ENCODE measurements at places on chromosomes 5 and 9. TPM values are rescaled to one million over a fixed set of nuclear protein-coding genes. Genes with fewer than 3 reads are reported as not detected.

NR5A1 gene
- 1.2 TPM for total RNA-seq

- H3K27me3 ChIP-seq = no peaks in the 10 kb centered on the region
- no peak overlapping the region for H3K4me3 ChIP-seq
- H3K36me3 ChIP-seq = no peaks in the 10 kb centered on the region
- H3K4me1 ChIP-seq = peaks cover 4% of the 10 kb centered on the region
- peak; percentile 16 for DNase-seq
Observed at GRCh38 chr5:125372694-125373631, 626.5 kb upstream of the ZNF608 start.

GRCh38 chr9:14437354-14438231 lies 123.7 kb upstream of the NFIB start:
- DNase-seq = no peak
- peak overlapping the region; percentile 8 for H3K4me3 ChIP-seq
- H3K27me3 ChIP-seq = peaks cover 3% of the 10 kb centered on the region
- peaks cover 48% of the 10 kb centered on the region for H3K4me1 ChIP-seq
- peak overlapping the region; percentile 64 for H3K27ac ChIP-seq

DNA sequence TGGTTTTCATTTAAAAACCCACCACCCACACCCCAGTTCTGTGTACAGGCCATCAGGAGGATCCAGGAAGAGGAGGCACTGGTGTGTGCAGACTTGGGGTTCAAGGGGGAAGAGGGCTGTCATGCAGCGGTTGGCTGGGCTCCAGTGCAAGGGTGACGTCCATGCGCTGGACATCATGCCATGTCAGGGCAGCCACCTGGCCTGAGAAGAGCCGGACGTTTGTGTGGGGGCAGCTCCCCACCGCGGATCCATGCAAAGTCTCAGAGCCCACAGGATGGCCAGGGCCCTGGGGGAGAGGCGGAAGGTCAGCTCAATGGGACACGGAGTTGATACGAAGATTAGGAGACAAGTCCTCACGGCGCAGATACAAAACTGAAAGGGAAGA lies 11.1 kb downstream of the BRD9 start:
- H3K27ac ChIP-seq = no peak overlapping the region
- peaks cover 11% of the 10 kb centered on the region for H3K27me3 ChIP-seq

DNA sequence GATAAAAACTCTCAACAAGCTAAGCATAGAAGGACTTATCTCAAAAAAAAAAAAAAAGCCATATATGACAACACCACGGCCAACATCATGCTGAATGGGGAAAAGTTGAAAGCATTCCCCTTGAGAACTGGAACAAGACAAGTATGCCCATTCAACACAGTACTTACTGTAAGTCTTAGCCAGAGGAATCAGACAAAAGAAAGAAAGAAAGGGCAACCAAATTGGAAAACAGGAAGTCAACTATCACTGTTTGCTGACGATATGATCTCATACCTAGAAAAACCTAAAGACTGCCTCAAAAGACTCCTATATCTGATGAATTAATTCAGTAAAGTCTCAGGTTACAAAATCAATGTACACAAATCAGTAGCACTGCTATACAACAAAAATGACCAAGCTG lies 24.6 kb upstream of the PTGER4 start:
- H3K27me3 ChIP-seq = peaks cover 2% of the 10 kb centered on the region
- H3K27ac ChIP-seq = no peak overlapping the region
- H3K4me3 ChIP-seq = no peak overlapping the region
- no peak for DNase-seq

GRCh38 chr9:98641695-98642094 lies 67.0 kb downstream of the GABBR2 start:
- H3K27me3 ChIP-seq = peaks cover 4% of the 10 kb centered on the region
- no peak for DNase-seq
- no peak overlapping the region for H3K4me3 ChIP-seq

GRCh38 chr9:15306068-15306756 lies 804 bp downstream of the TTC39B start:
- peak overlapping the region; percentile 30 for H3K27ac ChIP-seq
- peak overlapping the region; percentile 88 for H3K4me3 ChIP-seq
- peaks cover 5% of the 10 kb centered on the region for H3K27me3 ChIP-seq

DNA sequence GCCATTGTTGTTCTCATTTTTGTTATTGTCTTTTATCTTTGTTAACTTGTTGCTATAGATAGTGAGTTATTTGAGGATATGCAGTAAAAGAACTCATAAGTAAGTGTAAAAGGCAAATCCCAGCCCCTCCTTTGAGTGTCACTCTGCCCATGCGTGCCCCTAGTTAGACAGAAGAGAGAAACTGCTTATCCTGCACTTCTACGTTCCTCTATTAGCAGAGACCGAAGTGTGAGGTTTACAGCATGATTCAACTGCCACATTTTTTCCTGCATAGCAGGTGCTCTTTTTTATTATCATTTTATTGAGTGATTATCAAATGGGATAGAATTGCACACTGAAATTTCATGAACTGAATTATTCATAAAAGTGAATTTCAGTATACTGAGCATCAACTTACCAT lies 12.0 kb upstream of the DNAH5 start:
- peaks cover 5% of the 10 kb centered on the region for H3K36me3 ChIP-seq
- peaks cover 2% of the 10 kb centered on the region for H3K4me1 ChIP-seq
- DNase-seq = no peak
- no peak overlapping the region for H3K27ac ChIP-seq
- H3K4me3 ChIP-seq = no peak overlapping the region

DNA sequence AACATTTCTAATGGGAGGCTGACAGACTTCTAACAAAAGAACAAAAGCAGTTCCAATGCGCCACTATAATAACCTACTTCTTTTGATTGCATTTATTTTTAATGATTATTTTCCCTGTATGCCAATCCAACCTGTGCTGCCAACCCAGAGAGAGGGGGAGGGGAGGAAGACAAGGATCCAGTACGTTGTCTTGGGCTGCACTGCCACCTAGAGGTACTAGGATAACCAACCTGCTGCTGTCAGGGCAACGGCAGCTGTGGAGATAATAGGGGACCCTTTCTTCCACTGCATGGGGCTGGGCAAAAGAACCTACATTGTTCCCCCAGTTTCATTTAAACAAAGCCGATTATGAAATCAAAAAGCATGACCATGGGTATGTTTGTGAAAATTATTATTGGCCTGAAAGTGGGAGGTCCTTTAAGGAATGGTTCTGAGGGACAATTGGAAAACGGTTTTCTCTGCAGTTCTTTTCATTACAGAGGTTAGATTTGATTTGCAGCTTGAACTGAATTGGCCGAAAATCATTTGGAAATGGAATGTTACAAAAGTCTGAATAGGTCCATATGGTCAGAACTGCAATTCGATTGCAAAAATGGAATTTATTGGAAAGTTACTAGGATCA lies 101.3 kb downstream of the RASEF start:
- H3K4me1 ChIP-seq = peaks cover 7% of the 10 kb centered on the region
- H3K27me3 ChIP-seq = no peaks in the 10 kb centered on the region
- peak; percentile 84 for DNase-seq
- H3K36me3 ChIP-seq = no peaks in the 10 kb centered on the region
- no peak overlapping the region for H3K27ac ChIP-seq

DNA sequence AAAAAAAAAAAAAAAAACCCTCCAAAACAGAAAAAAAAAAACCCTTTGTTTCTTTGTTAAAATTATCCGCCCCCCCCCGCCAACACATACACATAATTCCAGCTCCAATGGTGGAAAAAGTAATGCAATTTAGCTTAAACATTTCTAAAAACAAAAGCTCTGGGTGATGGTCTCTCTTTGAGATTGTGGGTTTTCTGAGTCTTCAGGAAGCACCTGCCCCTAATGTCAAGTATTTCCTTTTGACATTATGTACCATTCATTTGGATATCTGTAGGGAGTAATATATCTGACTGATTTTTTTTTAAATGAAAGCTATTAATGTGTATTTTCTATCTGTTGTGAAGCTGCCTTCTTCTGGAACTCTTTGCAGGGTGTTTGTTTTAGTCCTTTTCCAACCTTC lies 389.7 kb downstream of the TAF11L14 start:
- H3K4me3 ChIP-seq = no peak overlapping the region
- no peak overlapping the region for H3K27ac ChIP-seq
- no peaks in the 10 kb centered on the region for H3K36me3 ChIP-seq
- DNase-seq = no peak

- no peaks in the 10 kb centered on the region for H3K27me3 ChIP-seq
- peaks cover 28% of the 10 kb centered on the region for H3K4me1 ChIP-seq
- no peaks in the 10 kb centered on the region for H3K36me3 ChIP-seq
- no peak overlapping the region for H3K27ac ChIP-seq
Observed at GRCh38 chr5:80864706-80865435, 95.3 kb upstream of the RASGRF2 start.

- no peaks in the 10 kb centered on the region for H3K27me3 ChIP-seq
- peaks cover 5% of the 10 kb centered on the region for H3K4me1 ChIP-seq
- no peak overlapping the region for H3K27ac ChIP-seq
Observed at GRCh38 chr5:139117342-139117884, 80.8 kb downstream of the SIL1 start.

- no peak overlapping the region for H3K4me3 ChIP-seq
- no peaks in the 10 kb centered on the region for H3K27me3 ChIP-seq
- H3K4me1 ChIP-seq = no peaks in the 10 kb centered on the region
- peaks cover 6% of the 10 kb centered on the region for H3K36me3 ChIP-seq
- H3K27ac ChIP-seq = no peak overlapping the region
Observed at GRCh38 chr5:32645246-32645645, 59.9 kb downstream of the SUB1 start.
